ENCODE measurements at places on chromosomes 13 and 19. TPM values are rescaled to one million over a fixed set of nuclear protein-coding genes. Genes with fewer than 3 reads are reported as not detected.

GRCh38 chr13:54633456-54633855 is 1604.8 kb downstream of the OLFM4 start:
- DNase-seq = no peak

SRRM5 gene
- 0.11 TPM for total RNA-seq

DNA sequence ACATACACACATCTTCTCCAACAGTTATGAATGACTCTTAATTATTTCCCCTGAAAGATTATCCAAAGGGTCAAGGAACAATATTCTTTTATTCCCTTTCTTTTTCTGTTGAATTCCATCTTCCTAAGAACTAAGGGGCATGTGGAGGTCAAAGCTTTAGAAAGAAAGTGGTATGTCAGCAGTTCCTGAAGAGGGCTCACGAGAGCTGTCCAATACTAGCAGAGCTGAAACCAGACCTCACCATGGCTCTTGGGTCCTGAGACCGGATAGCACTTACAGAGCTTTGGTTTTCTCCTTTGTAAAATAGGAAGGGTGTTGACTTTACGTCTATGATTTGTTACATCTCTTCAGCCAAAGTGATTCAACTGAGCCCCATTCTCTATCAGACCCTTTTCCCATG is 109.8 kb upstream of the FREM2 start:
- peak; percentile 12 for DNase-seq

GRCh38 chr13:112968910-112969691 is at the start of gene MCF2L:
TSS of gene MCF2L (plus strand) at chr13:112969214. CDS start at chr13:112969380, 166 bp downstream.
- peak; percentile 31 for DNase-seq

DNA sequence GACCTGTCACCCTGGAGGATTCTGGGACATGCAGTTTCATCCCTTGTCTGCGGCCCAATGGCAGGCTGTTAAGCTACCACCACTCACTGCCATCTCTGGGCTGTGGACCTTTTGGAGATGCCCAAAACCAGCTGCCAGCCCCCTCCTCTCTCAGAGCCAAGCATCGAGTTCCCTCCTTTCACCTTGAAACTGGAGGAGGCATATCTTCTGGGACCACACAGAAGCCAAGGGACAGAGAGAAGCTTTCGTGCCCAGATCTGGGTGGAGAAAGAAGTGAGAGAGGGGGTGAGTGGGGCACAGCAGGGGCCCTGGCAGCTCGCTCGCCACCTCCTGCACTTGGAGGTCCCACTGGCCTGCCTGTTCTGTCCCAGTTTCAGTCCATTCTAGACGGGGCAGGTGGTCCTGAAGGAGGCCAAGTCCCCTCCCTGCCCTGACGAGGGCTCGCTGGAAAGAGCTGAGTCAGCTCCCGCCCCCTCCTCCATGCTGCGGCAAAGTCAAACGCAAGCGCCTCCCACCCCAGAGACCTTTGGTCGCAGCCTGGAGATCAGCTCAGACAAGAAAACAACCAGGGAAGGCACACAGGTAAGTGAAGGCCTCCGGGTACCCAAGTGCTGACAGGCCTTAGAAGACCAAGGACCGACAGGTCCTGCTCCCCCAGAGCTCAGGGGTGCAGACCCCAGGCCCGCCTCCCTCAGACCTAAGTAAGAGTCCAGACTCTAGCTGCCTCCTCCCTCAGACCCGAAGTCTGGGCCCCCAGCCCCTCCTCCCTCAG is 3.8 kb downstream of the BCAT2 start:
- DNase-seq = no peak

CD70 gene
- total RNA-seq = 3.3 TPM

- peak; percentile 82 for DNase-seq
Measured at GRCh38 chr19:45615795-45616703, 14.0 kb upstream of the GPR4 start.

DNA sequence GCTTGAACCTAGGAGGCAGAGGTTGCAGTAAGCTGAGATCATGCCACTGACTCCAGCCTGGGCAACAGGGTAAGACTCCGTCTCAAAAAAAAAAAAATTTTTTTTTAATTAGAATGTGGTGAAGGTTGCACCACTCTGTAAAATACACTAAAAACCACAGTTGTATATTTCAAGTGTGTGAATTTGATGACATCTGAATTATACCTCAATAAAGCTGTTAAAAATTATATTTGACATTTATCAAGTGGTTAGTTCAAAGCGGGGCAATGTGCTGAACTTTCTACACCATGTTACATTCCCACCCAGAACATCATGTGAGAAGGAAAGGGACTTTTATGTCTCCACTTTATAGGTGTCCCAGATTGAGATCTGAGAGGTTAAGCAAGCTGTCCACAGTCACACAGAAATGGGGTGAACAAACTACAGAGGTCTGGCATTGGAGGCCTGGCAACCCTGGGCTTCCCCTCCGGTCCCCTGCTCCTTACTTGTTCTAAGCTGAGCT is 5.9 kb upstream of the S1PR5 start:
- no peak for DNase-seq

GADD45GIP1 gene
- 59.3 TPM for total RNA-seq

SIGLEC5 gene
- total RNA-seq = not detected

CACNA1A gene
- total RNA-seq = 0.86 TPM

NDUFA3 gene
- 29.4 TPM for total RNA-seq
